Stimulated activated CD4-positive, alpha-beta T cell treated with anti-CD3 and anti-CD28 coated beads, Interleukin-1b, Interleukin-23, amount 100 ng/mL, for 24 hours (primary cell): ENCODE measurements at places on chromosomes 2 and 18.

GRCh38 chr2:209681201-209681735, 90.4 kb upstream of the UNC80 start:
- no peak for DNase-seq

DNA sequence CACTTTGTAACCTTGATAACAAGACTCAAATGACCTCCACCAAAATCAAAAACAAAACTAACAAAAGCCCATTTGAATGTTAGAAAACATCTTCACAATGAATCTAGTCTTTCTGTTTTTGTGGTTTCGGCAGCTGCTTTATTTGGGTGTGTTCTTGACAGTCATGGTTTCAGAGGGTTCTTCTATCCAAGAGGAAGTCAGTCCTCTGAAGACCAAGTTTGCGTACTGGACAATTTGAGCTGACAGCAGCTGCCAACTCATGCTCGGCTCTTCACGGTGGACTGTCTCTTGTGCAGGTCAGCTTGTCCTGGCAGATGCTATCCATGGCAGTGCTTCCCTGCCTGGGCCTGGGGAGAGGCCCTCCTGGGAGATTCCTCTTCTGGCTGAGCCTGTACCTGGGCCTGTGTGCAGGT, 91.0 kb downstream of the TMEM17 start:
- no peak for DNase-seq

DNA sequence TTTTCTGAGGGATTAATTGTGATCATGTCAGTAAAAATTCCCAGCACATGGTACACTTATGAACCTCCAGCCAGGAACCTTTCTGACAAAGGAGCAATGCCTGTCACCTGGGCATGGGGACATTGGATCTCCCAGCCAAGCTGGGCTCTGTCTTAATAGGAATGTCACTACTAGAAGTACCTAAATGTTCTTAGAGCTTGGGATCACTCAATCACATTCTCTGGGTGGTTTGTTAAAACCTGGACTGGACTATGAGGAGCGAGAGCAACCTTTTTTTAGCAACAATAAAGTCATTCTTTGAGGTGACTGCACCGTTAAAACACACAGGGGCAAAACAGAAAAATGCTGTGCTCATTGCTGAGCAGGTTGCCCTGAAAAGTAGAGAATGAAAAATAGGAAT, 6.4 kb upstream of the PPP1CB start:
- DNase-seq, result no peak

GRCh38 chr18:73992242-73993022, 155.2 kb downstream of the FBXO15 start:
- no peak for DNase-seq

DNA sequence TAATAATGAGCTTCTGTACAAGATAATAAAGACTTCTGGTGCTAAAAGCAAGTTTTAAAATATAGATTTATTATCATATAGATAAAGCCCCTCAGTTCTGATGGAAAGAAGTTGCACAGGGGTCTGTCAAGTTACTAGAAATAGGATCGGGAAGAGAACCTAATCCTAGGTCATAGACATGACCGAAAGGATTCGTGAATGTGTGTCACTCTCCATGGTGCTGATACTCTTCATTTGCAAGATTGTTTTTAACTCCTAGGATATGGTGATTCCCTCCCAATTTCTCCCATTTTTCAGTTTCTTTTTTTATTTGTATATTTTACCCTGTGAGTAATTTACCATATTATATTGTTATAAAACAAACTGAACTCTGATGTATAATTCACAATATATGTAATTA, 58.9 kb upstream of the CTNNA2 start:
- no peak for DNase-seq

- DNase-seq, result no peak
These were observed 32.1 kb downstream of the FARSB start for GRCh38 chr2:222623756-222624309.

GRCh38 chr2:42795275-42795674, 2.9 kb upstream of the HAAO start:
- DNase-seq, result no peak
